ENCODE measurements at places on chromosomes 1 and 21.

- no peak for DNase-seq
These were observed 118.3 kb downstream of the NOS1AP start for GRCh38 chr1:162187687-162188276.

DNA sequence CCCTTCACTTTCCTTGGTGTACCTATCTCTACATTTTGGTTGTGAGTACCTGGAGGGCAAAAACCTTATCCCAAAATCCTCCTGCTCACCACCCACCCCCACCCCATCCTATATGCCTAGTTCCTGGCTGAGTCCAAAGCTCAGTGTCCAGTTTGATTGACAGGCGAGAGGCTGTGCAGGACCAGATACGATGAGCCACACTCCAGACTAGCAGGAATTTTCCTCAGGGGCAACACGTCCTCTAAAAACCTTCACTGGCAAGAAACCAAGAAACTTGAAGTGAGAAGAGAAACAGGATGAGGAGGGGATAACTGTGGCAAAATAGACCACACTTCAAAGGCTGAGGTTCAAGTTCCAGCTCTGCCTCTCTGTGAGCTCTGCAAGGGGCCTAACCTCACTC lies 1.1 kb upstream of the SLAMF8 start:
- DNase-seq: no peak

DNA sequence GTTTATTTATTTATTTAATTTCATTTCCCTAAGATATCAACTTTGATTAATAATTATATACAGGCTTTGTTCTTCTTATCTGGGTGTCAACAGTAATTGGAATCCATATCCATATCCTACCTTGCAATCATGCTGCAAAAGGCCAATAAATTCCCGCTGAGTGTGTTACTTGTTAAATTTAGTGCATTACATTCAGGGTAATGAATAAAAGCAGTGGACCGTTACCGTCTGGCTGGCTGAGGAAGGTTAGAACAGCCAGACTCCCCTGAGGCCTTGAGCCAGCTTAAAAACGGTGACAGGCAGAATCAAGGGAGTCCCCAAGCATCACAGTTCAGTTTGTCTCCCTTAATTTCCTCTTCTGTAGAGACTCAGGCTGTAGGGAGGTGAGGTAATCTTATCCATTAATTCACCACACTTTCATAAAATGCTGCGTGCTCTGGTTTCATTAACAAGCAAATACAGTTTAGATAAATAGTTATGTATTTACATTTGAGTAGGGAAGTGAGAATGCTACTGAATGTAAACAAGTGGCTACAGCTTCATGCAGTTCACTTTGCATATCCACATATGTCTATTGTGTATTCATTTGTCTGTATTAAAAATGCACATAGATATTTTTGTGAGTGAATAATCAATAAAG lies 888.2 kb upstream of the CXADR start:
- no peak for DNase-seq

DNA sequence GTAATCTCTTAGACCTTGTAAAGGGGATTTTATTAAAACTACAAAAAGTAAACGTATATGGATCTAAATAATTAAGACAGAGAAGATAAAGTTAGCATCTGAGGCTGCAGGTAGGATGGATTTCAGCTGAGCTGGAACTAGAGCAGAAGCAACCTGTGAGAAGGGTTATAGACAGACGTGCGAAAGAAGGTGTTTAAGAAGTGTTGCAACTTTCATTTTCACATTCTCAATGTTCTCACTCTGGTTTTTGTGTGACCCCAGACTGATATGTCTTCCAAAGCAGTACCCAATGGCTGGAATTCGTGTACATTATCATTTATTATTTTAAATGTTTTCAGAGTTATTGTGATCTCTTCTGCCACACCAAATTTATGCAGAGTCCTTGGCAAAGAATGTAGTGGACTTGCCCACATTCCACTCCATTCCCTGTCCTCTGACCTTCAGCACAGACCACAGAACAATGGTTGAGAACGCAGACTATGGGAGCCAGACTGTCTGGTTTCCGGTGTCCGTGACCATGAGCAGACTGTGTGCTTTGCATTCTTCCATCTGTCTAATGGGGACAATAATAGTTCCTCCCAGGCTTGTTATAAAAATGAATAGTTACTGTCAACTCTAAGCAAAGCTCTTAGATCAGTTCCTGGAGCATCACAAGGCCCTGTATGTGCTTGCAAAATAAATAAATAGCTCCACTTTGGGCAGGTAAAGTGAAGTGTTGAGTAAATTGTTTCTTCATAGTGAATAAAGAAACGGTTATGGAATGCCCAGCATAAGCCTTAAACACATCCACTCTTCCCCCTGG lies 140.6 kb upstream of the SAMSN1 start:
- no peak for DNase-seq

- no peak for DNase-seq
These were observed 21.3 kb upstream of the FBXO28 start for GRCh38 chr1:224092601-224093000.

DNA sequence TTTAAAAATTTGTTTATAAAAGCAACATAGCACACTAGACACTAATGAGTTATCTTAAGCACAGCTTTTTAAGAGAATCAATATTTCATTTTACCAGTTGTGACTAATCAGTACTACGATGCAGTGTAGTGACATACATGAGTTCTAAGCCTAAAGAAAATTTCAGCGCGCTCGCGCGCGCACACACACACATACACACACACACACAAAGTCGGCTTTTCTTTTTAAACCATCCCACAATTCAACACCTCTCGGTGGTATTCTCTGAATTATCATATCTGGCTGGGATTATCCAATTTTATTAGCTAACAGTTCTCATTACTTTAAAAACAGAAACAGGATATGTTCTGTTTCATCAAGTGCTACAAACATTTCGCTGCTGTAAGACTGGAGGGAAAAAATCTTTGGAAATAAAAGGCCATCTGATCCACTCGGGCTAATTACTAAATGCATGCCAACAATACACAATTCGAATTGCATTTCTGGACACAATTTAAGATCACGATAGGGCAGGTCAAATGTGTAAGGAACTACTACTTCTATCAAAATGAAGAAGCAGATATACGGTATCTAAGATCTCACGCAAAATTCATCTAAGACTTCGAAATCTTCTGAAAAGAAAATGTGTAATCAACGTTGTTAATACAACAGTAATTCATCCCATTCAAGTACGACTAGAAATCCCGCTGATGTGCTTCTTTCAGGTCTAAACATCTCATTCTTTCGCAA lies 1.2 kb downstream of the TUT4 start:
- DNase-seq: no peak
